Activated naive CD8-positive, alpha-beta T cell treated with anti-CD3 and anti-CD28 coated beads, Interleukin-2, amount 10 ng/mL, durations not matched to agents 7 days and 5 days (primary cell): ENCODE measurements at places on chromosomes 16 and 17. TPM values are rescaled to one million over a fixed set of nuclear protein-coding genes. Genes with fewer than 3 reads are reported as not detected.

Gene TNFRSF17
- total RNA-seq, result not detected

Gene DRC3
- total RNA-seq, result 0.67 TPM

- H3K27ac ChIP-seq, result no peak overlapping the region
- H3K4me3 ChIP-seq, result no peak overlapping the region
- no peaks in the 10 kb centered on the region for H3K4me1 ChIP-seq
- no peaks in the 10 kb centered on the region for H3K36me3 ChIP-seq
Observed at GRCh38 chr17:13338421-13338820, 263.3 kb downstream of the HS3ST3A1 start.

DNA sequence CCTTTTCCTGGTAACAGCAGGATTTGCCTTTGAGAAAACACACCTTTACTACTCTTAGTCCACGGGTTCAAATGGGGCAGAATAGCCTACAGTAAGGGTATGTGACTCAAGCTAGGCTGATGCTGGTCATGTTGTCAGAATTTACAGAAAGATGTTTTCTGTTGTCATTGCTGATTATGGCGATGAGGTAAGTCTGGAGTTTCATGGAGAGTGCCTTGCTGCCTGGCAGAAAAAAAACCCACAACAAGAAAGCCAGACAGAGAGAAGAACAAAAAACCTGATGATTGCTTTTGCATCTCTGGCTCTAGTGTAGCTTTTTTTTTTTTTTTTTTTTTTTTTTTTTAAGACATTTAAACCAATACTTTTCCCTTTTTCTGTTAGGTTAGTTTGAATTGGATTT lies 47.9 kb downstream of the SLC6A4 start:
- H3K4me1 ChIP-seq, result peaks cover 1% of the 10 kb centered on the region
- H3K27me3 ChIP-seq, result peaks cover 2% of the 10 kb centered on the region
- peaks cover 24% of the 10 kb centered on the region for H3K36me3 ChIP-seq
- no peak overlapping the region for H3K27ac ChIP-seq
- DNase-seq, result no peak
